ENCODE measurements at places on chromosomes 11 and 22.

DNA sequence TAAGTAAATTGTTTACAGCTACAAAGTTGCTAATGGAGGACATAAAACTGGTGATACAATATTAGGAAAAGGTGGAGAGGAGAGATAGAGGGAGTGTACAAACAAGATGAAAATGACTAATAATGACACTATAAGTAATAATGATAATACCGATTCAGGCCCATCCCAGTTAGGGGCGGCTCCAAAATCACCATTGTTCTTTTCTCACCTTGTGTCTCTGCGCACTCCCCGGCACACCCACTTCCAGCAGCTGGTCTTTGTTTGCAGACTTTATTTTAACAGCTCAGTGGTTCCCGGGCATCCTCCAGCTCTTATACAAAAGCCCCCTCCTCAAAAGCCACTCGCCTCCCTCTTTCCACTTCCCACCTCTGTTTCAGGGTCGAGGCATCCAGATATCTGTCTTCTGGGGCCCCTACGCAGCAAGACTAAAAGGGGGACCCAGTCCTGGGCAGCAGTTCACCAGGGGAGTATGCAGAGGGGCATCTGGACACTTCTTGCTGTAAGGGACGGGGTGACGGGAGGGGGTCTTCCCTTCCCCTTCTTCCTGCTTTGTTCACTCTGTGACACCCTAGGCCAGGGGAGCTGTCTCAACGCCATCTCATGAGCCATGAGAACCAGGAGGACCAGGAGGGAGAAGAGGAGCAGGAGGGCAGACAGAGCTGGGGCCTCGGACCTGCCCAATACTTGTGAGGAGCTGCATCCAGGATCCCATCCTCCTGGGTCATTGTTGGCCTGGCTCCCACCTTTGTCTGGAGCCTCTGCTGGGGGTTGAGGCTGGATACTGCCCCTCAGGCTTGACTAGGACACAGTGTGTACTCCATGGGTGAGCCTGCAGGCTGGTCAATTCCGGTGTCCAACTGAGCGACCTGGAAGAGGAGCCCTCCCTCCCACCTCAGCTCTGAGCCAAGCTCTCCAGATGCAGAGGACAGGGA lies 2.7 kb downstream of the APOL2 start:
- no peak for DNase-seq

GRCh38 chr11:111635706-111636045 lies 33.4 kb downstream of the SIK2 start:
- no peak for DNase-seq

DNA sequence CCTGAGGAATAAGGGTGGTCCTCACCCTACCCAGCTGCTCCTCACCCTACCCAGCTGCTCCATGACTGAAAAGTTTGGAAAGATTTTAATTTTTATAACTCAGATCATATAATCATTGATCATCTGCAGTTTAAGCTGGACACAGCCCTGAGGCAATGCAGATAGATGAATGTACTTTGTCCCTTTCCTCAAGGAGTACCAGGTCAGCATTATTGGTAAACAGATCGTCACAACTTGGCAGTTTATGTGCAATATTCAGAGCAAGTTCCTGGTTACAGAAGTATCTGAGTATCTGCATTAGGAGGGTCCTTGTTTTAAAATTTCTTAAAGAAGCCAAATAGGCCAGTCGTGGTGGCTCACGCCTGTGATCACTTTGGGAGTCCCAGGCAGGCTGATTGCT lies 3.6 kb downstream of the TNRC6B start:
- no peak for DNase-seq

- no peak for DNase-seq
These were observed 119.8 kb downstream of the ST3GAL4 start for GRCh38 chr11:126475014-126475991.

DNA sequence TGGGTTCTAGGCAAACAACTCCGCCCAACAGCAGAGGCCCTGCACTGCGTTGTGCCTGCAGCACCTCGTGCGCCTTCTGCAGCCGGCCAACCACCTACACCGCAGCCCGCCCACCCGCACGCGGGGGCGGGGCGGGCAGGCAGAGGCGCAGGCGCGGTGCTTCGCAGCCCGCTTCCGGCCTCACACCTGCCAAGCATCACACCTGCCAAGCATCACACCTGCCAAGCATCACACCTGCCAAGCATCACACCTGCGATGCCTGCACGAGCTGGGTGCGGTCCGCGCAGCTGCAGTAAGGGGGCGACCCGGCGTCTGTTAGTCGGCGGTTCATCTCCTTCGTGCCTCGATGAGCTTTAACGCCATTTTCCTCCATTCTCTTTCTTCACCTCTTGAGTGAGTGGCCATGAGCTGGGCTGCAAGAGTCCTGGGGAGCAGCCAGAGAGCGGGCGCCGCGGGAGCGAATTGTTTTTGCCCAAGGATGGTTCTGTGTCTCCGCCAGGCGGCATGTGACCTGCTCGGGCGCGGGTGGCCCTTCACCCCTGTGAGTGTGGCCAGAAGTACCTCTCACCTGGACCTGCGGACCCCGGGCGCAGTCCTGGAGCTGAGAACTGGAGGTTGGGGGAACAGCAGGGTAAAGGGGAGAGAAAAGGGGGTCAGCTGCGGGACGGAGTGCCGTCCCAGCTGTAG lies at the start of gene LDHAL6A:
TSS of gene LDHAL6A (plus strand) at position 171 of the 687 bp plus-strand sequence. CDS start 825 bp downstream, outside the sequence.
- DNase-seq = no peak

DNA sequence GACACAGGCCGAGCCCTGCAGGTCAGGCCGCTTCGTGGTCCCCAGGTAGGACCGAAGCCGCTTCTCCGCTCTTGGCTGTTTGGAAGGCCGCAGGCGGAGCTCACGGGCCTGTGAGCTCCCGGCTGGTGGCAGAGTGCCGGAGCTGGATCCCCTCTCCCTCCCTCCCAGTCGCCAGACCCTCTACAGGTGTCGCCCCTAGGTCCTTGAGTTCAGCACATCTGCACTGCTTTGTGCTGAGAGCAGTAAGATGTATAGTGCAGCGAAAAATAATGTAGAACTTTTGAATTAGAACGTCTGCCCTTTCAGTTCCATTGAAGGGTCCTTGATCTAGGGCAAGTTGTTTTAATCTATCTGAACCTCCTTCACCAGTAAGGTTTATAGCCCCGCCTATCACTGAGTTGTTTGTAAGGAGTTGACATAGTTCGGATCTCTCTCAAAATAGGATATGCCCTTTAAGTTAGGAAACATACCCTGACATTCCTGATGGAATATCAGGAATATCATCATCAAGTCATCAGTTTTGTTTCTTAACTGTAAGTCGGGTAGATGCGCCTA lies 419 bp downstream of the ANKRD49 start:
- no peak for DNase-seq

- DNase-seq = no peak
These were observed 67.3 kb downstream of the IMMP1L start for GRCh38 chr11:31442086-31442485.

DNA sequence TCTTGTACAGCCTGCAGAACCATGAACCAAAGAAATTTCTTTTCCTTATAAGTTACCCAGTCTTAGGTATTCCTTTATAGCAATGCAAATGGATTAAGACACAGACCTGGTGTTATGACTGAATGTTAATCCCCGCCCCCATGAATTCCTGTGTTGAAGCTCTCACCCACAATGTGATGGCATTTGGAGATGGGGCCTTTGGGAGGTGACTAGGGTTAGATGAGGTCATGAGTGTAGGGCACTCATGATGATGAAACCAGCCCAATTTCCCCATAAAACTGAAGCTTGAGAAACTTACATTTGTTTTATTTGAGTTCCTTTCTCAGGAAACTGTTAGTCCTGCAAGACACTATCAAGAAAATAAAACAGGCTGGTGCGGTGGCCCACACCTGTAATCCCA lies 115.8 kb upstream of the THY1 start:
- DNase-seq = no peak

DNA sequence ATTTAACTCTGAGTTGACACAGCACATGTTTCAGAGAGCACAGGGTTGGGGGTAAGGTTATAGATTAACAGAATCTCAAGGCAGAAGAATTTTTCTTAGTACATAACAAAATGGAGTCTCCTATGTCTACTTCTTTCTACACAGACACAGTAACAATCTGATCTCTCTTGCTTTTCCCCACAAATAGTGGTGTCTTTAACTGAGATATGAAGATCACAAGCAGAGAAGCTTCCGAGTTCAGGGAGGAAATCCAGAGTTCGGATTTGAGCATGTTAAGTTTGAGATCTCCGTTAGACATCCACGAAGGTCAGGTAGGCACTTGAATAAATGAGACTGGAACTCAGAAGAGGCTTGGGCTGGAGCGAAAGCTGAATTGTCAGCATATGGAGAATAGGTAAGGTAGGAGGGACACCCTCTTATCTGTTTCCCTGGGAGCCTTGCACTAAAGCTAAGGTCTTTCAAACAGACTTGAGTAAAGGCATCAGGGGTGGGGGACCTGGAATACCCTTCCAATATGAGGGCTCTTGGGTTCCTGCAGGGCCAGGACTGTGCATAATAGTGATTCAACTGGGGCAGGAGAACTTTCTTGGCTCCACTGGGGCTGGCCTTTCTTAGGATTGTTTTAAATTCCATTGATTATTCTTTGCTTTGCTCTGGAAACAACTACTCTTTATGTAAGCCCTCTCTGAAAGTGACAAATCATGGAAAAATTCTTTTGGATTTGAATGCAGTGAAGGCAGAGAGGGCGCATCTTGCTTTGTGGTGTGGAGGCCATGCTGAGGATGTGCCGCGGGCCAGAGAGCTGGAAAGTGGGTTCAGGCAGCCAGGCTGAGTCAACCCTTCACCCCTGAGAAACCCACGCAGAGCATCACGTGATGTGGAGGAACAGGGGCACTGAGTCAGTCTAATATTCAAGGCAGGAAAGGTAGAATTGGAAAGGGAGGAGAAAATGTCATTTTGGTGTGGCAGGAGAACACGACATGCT lies 62.7 kb upstream of the AMPD3 start:
- DNase-seq = no peak

- no peak for DNase-seq
These were observed 87.9 kb downstream of the ADAMTS15 start for GRCh38 chr11:130536106-130537040.

- DNase-seq = no peak
These were observed 23.4 kb downstream of the CLPB start for GRCh38 chr11:72410956-72411355.

DNA sequence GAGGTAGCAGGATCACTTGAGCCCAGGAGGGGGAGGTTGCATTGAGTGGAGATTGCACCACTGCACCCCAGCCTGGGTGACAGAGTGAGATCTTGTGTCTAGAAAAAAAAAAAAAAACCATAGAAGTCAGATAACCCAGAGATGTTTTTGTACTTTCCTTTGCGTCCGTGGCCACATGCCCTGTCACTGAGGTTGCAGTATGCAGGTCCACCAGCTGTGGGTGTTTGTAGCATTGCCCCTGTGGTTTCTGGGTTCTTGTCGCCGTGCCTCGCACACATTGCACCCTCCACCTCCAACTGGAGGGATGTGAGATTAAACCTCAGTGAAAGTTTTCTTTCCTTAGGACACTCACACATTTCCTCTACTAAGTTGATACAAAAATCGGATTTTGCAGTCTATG lies 70.3 kb downstream of the TNRC6B start:
- peak; percentile 65 for DNase-seq

DNA sequence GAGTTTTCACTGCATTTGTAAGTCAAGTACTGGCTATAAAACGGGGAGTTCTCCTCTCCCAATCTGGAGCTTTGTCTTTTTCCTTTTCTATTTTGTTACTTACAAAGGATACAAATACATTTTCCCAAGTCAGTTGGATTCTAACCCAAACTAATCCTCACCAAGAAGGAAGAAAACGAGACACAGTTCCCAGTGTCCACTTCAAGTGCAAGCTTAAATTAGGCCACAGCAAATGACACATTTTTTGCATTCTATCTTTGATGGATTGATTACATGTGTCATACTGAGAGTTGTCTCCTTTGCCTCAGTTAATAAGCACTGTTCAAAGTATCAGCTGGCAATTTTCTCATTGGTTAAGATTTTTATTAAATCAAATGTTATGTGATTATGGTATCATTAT lies 296.7 kb upstream of the ANO5 start:
- DNase-seq = no peak

All from activated CD4-positive, alpha-beta T cell treated with anti-CD3 and anti-CD28 coated beads, Interleukin-2, amount 50 U/mL, for 1 hour (primary cell).